ENCODE measurements at places on chromosomes 5 and 9.
A peak's percentile ranks its signal among the peaks of the same experiment; 100 is the strongest.

GRCh38 chr9:86350006-86350760 is 4.0 kb downstream of the TUT7 start:
- no peak for DNase-seq

GRCh38 chr9:113781896-113782295 is 94.2 kb upstream of the ZNF618 start:
- no peak for DNase-seq

GRCh38 chr5:118646917-118647316 is 341.4 kb downstream of the DTWD2 start:
- DNase-seq = no peak

- no peak for DNase-seq
These were observed 993.9 kb upstream of the ACO1 start for GRCh38 chr9:31390403-31391025.

DNA sequence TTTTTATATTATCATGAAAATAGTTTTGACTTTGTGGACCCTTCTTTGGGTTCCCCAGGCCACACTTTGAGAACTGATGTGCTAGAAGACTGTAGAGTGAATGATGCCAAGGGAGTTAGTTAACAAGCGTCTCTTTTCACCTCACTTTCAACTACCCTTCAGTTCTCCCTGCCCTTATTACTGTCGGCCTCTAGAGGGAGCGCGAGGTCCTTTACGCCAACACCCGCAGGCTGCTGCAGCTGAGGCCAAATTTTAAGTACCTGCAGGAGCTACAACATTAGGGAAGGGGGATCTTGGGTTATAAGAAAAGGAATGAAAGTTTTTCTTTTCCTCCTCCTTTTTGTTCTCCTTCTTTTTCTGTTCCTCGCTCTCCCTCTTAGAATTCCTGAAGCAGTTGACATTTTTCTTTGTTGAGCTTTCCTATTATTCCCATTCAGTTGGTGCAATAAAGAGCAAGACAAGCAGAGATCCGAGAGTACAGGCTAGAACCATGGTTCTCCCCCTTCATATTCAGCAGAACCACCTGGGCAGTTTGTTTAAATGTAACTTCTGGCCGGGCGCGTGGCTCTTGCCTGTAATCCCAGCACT is 84.0 kb downstream of the ZFAND5 start:
- peak; percentile 58 for DNase-seq

DNA sequence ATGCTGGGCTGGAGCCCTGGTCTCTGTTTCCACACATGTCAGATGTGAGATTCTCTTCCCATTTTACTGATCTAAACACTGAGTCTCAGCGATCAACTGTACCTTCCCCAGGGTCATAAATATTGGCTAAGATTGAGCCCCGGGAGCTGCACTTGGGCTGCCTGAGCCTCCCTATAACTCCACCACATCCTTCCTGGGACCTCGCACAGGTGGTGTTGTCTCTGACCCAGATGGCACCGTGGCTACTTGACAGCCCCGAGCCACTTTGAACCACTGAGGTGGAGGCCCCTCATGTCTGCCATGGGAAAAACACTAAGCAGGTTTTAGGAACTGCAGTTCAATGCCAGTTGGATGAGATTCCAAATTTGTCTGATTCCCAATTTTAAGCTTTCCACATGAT is 586.5 kb downstream of the IRX1 start:
- DNase-seq = no peak

DNA sequence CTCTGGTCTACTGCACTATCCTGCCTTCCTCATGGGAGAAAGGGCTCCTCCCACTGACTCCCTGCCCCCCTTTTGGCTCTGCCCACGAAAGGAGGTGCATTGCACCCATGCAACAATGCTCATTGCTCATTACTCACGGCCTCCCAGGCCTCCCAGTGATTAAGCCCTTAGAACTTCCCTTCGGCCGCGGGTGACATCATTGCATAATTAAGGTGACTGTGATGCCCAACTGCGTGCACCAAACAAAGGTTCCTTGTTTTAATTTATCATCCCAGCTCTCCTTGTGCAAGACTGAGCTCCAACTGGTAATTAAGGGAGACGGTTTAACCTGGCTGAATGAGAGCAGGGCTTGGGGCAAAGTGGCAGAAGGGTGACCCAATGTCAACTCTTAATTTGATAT is 180.4 kb downstream of the GAS1 start:
- DNase-seq = no peak

GRCh38 chr5:32454821-32455220 is 10.3 kb upstream of the ZFR start:
- DNase-seq = no peak

DNA sequence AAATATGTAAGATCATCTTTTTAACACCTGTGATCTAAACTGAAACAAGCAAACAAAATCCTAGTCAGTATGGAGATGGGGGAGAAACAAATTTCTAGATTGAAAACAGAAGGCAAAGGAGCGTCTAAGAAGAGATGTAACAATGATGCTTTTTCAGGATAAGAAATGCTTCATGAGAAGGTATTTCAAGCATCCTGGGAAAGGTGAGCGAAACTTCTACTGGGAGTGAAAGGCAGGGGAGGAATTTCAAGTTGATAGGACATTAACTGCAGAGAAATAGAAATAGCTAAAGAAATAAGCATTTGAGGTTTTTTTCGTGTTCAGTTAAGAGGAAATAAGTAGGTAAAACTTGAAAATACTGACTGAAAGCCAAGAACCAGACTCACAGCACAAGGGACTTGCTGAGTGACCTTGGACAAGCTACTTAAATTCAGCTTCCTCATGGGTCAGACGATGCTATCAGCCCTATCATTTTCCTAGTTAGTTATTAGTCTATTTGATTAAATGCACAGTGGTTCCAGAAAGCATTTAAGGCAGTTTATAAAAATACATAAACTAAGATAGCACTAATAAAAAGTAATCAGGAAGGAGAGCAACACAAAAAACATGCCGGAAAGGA is 406.3 kb downstream of the PDE4D start:
- no peak for DNase-seq

- no peak for DNase-seq
These were observed 46.7 kb upstream of the TBC1D9B start for GRCh38 chr5:179954434-179954833.

DNA sequence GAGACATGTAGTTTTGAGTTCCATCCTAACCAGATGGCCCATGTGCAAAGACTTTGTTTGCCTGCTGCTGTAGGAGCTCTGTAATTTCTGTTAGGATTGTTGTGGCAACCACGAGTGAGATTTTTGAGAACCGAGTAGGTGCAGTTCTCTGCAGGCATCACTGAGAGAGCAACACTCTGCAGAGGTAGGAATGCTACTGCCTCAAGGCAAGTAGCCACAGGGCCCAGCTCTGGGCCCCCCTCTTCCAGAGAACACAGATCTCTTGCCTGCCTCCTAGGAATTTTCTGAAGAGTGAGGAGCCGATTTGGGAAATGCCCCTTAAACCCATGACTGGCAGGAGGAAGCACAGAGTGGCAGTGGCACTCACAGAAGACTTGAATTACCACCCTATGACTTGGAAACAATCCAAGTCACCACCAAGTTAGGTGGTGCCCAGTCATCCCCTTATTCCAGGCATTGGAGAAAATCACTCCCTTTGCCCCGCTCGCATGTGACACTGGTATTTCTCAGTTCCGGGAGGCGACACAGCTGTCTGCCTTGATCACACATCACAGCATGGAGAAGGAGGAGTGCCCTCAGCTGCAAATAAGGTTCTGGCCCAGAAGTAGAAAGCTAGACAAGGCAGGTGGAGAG is 52.5 kb upstream of the SLC2A8 start:
- DNase-seq = no peak

- DNase-seq = no peak
These were observed 79.3 kb upstream of the ITGA1 start for GRCh38 chr5:52708463-52708862.

DNA sequence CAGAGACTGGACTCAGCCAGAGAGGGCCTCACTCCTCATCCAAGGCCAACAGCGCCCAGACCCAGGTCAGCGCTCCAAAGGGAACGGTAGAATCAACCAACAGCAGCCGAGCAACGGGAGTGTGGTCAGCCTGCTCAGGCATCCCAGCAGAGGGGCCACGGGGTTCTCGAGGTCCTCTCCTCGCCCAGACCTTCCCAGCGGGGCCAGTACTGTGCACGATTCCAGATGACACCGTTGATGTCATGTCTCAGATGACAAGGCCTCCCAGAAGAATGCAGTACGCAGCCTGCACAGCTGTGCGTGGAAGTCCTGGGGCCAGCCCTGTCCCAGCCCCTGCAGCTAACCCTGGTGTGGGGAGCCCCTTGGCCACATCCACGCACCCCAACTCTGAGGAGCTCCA is 141.0 kb upstream of the PPP1R26 start:
- DNase-seq = no peak

- no peak for DNase-seq
These were observed 18.4 kb downstream of the AP3B1 start for GRCh38 chr5:78275998-78276543.

GRCh38 chr5:3825531-3826451 is 230.2 kb downstream of the IRX1 start:
- DNase-seq = no peak

GRCh38 chr5:168159425-168159824 is 132.0 kb upstream of the WWC1 start:
- no peak for DNase-seq

DNA sequence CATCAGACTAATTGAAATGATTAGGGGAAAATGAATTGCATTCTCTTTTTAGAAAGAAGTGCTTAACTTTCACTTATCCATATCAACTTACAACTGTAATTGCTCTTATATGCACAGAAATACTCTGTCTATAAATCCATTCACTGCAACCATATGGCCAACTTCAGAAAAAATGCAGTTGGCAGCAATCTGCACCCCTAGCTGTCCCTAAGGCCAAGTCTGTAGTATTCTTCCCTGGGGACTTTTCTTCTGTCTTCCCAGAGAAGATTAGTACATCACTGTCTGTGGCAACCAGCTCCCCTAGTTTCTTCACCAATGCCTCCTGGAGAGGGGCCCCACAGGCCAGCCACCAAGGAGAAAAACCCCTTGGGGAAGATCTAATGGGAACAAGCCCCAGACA is 45.4 kb downstream of the ABCA1 start:
- no peak for DNase-seq

GRCh38 chr5:154059039-154059430 is 20.3 kb downstream of the MFAP3 start:
- no peak for DNase-seq

- no peak for DNase-seq
These were observed 57.3 kb upstream of the UBAC1 start for GRCh38 chr9:136018257-136019031.
